Central memory CD4-positive, alpha-beta T cell (primary cell): ENCODE measurements at places on chromosomes 16 and 17.

DNA sequence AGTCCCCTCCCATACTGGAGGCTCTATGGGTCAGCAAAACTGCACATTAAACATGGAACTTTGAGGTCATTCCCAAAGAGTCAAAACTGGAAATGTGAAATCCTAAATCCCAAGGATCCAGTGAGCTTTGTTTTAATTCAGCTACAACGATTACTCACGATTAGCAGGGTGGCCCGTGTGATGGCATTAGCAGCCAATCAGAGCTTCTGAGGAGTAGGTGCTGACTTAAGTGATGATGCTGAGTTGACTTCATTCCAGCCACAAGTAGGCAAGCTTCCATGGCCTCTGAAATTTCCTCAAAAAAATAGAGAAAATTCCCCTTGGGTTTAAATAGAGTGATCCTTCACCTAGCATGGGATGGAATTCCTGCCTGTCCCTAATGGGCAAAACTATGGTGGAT is 28.1 kb upstream of the BEAN1 start:
- no peak for DNase-seq

GRCh38 chr16:48547530-48547929 is 62.5 kb downstream of the N4BP1 start:
- no peak for DNase-seq

DNA sequence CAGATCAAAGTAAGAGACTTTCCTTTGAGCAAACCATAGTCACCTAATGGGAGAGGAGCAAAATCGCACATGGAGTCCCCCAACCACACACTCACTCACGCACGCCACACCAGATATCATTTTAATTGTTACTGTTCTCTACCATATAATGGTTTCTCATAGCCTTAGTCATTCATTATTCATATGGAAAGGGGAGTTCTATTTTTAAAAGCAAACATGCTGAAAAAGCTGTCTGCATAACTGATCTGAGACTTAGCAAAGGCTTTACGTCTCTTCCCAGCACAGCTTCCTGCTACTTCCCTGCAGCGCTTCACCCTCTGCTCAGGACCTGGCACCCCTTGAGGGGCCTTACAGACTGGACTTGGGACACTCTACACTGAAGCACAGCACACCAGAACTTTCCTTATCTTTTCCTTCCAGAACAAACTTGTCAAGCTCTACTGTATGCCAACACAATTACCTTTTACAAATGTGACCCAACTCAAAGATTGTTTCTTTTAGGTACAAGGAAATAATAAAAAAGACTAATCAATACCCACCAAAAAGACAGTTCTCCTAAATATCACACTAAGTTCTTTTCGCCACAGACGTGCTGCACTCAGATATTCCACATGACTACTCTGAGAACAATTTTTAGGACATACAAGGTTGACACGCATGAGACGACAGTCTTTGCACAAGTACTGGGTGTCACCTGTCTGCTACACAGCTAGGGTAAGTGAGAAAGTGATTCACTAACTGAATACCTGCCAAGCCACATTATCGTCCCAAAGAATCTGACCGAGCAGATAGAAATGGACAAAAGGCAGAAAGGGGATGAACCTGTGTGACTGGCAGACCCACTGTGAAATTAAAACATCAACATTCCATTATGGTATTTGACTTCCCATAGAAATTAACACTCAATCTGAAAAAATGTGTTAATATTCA is 21.5 kb downstream of the SRP68 start:
- no peak for DNase-seq

DNA sequence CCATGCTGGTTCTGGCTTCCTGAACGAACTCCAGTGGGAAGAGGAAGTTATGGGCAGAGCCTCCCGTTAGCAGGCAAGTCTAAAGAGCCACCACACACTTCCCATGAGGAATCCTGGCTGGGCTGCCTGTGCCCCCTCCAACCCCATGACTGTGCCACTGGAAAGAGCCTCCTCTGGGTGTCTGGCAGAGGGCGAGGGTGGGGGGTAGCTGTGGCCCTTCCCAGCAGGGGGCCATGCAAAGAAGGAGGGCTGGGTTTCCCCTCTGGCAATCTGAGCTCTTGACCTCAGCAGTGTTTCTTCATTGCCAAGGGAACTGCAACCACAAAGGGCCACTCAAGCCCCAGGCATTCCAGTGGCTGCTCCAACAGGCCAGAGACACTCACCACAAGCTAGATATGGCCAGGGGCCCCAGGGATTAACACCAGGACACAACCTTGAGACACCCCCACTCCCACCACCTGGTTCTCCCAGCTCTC is 1.7 kb upstream of the RRAD start:
- no peak for DNase-seq

DNA sequence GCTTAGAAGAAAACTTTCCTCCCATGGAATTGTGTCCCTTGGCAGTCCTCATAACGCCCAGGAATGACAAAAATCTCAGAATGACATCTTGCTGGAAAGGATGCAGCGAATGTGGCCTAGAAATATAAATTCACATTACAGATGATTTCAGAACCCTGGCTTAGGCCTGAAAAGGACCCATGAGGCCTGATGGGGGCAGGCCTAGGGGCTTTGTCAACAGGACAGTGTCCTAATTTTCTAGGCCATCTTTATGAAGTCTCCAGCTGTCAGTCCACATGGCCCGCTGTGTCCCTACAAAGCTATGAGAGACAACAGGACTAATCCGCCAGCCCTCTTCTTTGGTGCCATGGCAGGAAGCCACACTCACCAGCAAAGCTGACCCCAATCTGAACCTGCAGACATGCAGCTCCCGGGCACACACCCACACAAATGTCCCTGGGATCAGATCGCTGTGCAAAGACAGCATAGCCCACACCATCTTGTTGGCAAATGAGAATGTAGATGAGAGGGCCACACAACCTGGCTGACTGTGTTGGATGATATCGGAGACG is 40.4 kb upstream of the DNAH17 start:
- no peak for DNase-seq

DNA sequence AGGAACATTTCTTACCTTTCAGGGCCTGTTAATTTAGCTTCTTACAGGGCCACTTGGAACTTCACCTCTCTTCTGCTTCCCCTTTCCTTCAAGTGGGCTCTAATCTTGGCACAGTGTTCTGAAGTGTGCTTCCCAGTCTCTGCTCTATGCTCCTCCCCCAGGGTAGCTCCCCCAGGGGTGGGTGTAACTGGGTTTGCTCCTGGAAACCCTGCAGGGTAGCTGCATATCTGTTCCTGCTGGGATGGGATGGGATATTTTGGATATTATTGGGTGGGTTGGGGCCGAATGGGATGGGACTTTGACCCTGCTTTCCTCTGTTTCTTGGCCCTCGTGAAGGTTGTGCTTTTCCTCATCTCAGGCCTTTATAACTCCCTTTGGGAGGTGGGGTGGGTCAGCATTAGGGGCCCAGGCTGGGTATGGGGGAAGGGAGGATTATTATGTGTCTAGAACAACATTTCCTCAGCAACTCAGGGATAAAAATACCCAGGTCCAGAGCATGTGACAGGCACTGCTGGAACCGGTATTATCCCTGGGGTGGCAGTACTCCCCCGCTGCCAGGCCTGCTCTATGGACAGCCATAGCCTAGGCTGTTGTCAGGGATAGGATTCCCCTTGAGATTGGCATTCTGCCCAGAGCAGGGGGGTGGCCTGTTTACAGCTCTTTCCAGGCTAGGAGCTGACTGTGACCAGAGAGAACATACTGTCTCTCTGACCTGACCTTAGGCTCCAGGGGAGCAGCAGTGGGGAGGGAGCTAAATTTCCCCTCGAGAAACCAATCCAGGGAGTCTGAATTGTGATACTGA is 5.0 kb downstream of the NFE2L1 start:
- no peak for DNase-seq

DNA sequence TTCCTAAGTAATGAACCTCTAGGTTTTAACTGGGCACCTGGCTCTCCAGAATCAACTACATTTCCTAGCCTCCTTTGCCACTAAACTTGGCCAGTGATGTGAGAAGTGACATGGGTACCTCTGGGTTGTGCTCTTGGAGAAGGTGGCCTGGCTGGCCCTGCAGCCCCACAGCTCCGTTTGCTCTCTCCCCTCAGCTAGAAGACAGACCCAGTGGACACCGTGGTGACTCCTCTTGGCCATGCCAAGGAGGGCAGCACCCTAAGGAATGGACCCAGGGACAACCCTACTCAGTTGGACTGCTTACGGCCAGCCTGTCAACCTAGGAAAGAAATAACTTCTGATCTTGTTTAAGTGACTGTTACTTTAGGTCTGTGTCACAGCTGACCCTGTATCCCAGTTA is 151.4 kb downstream of the TMEM132E start:
- DNase-seq: no peak

- DNase-seq: no peak
Measured at GRCh38 chr16:57994361-57994760, 6.1 kb downstream of the ZNF319 start.

- no peak for DNase-seq
Measured at GRCh38 chr16:24626256-24626655, 86.9 kb downstream of the RBBP6 start.

DNA sequence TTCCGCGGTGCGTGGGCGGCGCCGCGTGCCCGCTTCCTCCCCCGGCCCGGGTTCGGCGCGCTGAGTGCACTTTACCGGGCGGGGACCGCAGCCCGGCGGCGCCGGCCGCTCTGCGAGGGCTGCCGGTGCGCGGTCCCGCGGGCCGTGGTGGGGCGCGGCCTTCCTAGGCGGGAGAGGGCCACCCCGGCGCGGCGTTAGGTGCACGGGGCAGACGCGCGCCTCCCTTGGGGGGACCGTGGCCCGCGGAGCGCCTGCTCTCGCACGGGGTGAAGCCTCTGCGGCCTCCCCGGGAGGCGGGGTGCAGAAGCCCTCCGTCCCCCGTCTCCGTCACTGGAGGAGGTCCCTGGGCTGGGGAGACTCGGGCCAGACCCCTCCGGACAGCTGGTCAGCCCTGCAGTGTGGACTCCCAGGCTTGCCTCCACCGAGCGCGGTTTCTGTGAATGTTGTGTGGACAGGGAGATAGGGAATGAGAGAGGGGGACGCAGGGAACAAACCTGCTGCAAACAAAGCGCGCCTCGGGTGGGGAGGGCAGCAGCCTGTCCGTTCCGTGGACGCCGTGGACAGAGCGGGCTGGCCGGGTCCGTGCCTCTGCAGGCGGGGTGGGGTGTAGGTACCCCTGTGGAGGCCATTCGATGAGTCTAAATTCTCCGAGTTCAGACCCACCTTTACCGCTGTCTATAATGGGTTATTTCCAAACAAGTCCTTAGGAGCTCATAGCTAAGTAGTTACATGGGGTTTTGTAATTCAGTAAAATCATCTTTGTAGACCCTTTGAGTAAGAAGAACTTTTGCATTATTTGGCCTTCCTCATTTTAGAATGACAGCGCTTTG is 721 bp downstream of the TBCD start:
- DNase-seq: no peak

DNA sequence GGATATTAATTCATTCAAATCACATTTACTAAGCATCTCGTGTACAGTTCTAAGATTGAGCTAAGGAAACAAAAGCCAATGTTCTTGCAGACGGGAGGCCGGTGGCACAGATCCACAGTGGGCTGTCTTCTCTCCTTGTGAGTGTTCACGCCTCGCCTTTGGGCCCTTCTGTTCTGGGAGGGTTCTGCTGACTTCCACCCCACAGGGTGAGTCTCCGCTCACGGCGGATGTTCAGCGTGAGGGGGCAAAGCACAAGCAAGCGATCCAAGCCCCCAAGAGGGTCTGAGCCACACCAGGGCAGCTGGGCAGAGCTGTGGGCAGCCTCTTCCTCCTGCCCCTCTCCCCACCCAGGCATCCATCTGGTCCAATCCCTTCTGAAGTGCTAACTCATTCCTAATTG is 84.3 kb upstream of the DOC2B start:
- DNase-seq: no peak

DNA sequence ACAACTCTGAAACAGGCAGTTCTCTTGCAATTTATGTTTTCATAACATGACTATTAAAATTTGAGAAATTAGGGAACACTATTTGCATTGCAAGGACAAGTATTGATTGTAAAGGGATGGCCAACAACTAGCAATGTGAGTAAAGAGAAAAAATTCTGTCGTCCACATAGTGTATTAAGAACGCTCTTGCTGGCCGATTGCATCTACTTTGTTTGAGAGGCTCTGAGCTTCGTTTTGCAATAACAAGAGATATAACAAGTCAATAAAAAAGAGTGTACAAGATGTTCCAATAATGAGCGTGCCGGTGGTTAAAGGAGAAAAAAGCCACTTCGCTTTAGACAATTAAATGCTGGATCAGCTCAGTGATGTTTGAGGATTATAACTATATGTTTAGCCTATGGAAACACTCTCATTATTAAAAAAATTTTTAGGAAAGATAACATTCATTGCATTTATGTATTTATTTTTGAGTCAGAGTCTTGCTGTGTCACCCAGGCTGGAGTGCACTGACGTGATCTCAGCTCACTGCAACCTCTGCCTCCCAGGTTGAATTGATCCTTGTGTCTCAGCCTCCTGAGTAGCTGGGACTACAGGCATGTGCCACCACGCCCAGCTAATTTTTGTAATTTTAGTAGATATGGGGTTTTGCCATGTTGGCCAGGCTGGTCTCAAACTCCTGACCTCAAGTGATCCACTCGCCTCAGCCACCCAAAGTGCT is 19.2 kb upstream of the TOM1L1 start:
- DNase-seq: no peak

DNA sequence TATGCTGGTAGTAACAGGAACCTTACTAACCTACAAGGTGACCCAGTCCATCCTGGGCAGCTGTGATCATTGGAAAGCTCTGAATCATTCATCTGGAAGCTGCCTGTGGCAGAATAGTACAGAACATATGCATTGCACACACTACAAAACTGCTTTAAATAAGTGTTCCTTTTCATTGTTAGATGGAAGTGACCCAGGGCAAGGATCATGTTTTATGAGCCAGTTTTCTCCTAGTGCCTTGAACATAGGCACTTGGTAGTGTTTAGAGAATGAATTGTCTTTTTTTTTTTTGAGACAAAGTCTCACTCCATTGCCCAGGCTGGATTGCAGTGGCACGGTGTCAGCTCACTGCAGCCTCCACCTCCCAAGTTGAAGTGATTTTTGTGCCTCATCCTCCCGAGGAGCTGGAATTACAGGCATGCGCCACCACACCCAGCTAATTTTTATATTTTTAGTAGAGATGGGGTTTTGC is 55.4 kb downstream of the TENT4B start:
- DNase-seq: no peak

GRCh38 chr17:61126473-61127249 is 273.0 kb upstream of the TBX2 start:
- DNase-seq: no peak
